Daoy (cell line): ENCODE measurements at places on chromosomes 4 and X.

GRCh38 chrX:97682991-97683840 is 799.5 kb downstream of the RPA4 start:
- no peak for DNase-seq

DNA sequence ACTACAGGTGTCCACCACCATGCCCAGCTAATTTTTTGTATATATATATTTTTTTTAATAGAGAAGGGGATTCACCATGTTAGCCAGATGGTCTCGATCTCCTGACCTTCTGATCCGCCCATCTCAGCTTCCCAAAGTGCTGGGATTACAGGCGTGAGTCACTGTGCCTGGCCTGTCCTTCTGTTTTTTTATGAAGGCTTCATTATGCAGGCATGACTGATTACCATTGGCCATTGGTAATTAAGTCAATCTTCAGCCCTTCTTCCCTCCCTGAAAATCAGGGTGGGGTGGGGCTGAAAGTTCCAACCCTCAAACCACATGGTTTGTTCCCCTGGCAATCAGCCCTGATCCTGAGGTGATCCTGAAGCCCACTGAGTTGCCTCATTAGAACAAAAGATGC is 336.9 kb downstream of the PTTG2 start:
- DNase-seq: no peak

DNA sequence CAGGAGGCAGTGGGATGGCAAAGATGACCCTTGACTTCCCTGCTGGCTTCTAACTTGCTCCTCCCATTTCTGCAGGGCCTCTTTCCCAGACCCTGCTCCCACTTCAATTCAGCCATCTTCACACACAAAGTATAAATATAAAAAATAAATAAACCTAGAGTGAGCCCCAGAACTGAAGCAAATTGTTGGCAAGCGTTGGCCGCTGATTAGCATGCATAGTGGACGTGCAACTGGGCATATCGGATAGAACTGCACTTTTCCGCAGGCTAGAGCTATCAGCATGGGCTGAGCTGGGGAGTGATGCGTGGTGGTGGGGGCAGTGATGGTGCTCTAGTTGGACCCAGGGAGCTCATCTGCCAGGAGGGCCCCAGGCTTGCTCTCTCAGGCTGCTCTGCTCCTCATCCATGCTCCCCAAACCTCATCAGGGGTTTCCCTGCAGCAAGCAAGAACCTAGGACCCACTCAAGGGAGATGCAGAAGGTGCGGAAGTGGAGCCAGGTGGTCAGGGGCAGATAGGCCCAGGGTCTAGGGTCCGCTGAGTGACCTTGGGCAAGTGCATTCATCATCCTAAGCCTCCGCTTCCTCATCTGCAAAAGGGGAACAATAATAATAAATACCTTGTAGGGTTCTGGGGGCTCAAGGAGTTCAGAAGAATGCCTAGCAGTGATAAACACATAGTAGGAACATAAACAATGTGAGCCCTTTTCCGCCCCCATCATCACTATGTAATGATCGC is 146.8 kb upstream of the PJA1 start:
- DNase-seq: no peak

- DNase-seq: no peak
Measured at GRCh38 chr4:10075158-10075863, 41.3 kb downstream of the WDR1 start.

DNA sequence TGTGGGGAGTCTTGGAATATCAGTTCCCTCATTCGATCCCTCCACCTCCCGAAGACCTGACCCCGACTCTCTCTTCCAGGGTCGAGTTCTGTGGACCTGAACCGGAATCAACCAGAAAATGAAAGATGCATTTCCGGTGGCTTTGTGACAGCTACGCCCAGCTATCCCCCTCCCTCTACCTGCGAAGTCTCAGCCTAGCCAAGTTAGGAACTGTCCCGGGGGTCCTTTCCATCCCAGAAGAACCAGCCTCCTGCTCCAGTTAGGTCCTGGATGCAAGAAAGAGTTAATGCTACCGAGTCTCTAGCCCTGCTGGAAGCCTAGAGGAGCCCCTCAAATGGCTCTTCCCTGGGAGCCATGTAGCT is 13.4 kb upstream of the ETDC start:
- no peak for DNase-seq

DNA sequence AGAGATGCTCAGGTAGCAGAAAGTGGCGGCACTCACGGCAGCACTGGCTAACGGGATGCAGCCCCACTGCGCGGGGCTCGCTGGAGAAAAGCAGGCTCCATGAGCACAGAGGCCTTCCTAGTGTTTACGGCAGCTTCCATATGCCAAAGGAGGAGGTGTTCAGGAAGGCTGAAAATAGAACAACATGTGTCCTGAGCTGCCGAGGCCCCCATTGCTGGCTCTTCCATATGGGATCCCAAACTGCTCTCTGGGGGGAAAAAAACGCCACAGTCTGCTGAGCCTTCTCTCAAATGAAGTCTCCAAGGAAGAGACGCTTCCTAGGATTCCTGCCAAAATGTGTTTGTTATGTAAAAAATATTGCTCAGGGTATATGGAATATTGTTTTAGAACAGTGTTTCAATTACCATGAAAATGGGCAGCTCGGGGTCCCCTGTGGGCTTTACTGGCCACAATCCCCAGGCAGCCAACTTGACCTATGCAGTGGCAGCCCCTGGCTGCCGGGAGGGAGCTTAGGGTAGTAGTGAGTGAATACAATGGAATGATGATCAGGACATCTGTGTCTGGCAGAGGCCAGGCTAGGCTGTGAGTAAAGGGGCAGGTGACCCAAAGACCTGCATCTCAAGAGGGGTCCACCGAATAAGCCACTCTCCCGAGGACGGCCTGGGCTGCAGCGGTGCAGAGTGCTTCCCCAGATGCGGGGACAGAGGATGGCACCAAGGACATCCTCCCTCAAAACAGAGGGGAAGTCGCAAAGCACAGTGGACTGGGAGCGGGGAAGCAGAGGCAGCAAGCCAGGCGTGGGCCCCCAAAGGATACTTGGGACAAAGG is 170.1 kb downstream of the AFAP1 start:
- DNase-seq: no peak

- DNase-seq: no peak
Measured at GRCh38 chr4:149140841-149141240, 674.8 kb downstream of the IQCM start.

- peak; percentile 6 for DNase-seq
Measured at GRCh38 chr4:102734591-102735385, 26.0 kb downstream of the MANBA start.
